Hindlimb muscle (tissue), 1 donor: ENCODE measurements at places on chromosomes 3 and 15. TPM values are rescaled to one million over a fixed set of nuclear protein-coding genes. Genes with fewer than 3 reads are reported as not detected.

TEX55 gene
- not detected for polyA plus RNA-seq

GRCh38 chr3:154137036-154137435, 15.8 kb downstream of the ARHGEF26 start:
- no peak for DNase-seq

- no peak for DNase-seq
Observed at GRCh38 chr3:176554264-176554663, 643.0 kb downstream of the TBL1XR1 start.

MOBP gene
- polyA plus RNA-seq: 0.05 TPM

- no peak for DNase-seq
Observed at GRCh38 chr3:66856533-66856932, 141.6 kb upstream of the KBTBD8 start.

- DNase-seq: no peak
Observed at GRCh38 chr3:50602595-50603191, 8.9 kb downstream of the CISH start.

GRCh38 chr15:50735156-50735555, 30.4 kb downstream of the SPPL2A start:
- DNase-seq: no peak

GRCh38 chr15:92924216-92924615, 24.1 kb downstream of the CHD2 start:
- no peak for DNase-seq

HYAL2 gene
- 39.2 TPM for polyA plus RNA-seq
